ENCODE measurements at places on chromosomes 6 and 20. TPM values are rescaled to one million over a fixed set of nuclear protein-coding genes. Genes with fewer than 3 reads are reported as not detected.

Gene PPIL6
- total RNA-seq = 1.7 TPM

Gene ABHD16B
- total RNA-seq = not detected

Gene SLC17A1
- not detected for total RNA-seq

GRCh38 chr6:169851641-169852503, 100.5 kb downstream of the ERMARD start:
- peak; percentile 11 for DNase-seq

DNA sequence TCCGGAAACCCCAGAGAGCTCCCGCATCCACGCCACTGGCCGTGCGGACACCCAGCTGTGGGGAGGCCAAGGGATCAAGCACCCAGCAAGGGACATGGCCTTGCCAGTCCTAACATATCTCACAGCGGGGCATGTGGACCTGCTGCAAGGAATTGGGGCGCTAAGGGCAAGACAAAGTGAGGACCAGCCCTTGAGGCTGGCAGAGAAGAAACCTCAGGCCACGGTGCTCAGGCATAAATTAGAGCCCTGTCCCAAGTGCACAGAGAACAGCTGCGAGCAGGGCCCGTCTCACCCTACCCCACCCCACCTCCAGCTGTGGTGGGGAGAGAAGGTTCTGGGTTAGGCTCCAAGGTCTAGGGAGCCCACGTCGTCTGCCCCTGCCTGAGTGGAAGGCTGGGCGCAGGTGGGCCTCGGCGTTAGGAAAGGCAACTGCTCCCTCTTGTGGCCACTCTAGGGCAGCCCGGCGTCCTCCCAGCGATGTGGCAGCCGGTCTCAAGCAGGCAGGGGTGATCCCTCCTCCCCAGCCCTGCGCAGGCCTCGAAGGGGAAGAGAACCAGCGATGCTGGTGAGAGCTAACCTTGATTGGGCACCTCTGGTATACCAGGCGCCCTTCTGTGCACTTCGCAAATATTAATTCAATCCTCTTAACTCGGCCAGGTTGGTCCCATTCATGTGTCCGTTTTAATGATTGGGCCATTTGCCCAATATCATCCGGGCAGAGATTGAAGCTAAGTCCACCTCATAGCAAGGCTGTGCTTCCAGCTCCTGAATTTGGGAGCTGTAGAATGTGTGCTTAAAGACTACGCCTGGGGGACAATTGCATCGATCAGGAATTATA, 235.8 kb downstream of the NFATC2 start:
- DNase-seq = peak; percentile 42

DNA sequence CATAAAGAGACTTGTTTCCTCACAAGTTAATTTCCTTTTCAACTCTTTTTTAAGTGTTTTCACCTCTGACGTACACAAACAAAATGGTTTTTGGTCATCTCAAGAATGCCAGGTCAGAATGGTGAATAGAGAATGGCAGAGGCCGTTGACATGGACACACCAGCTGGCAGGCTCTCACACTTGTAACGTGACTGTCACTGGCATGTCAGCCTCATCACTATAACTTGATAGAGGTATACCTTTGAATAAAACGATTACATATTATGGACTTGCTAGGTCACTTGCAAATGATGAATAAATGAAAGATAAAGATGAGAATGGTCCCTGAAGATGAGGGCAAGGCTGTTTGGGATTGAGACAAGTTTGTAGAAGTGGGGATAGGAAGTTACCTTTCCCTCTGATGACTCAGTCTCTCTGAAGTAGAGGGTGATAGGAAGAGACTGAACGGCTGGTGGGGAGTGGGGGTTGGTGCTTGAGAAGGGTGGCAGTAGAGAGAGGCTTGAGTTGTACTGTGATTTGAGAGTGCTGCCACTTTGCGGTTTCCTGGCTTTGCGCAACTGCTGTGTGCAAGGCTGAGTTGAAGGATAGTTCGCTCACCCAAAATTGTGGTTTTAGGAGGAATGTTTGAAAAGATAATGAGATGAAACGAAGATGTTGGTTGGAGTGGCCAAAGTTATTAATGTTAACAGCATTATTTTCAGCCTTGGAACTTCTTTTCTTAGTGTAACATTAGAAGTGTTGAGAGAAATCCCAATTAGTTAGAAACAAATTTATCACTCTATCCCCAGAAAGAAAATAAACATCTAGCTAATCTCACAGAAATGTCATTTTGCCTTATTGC, 30.3 kb downstream of the TBPL1 start:
- DNase-seq = no peak

Measured in lower leg skin (tissue), 4 donors.